Suppressor macrophage treated with lipopolysaccharide for 1 hour (primary cell): ENCODE measurements at places on chromosomes 7 and 10.
A peak's percentile ranks its signal among the peaks of the same experiment; 100 is the strongest.

- no peak for DNase-seq
Observed at GRCh38 chr10:13308096-13308495, 8.2 kb upstream of the PHYH start.

DNA sequence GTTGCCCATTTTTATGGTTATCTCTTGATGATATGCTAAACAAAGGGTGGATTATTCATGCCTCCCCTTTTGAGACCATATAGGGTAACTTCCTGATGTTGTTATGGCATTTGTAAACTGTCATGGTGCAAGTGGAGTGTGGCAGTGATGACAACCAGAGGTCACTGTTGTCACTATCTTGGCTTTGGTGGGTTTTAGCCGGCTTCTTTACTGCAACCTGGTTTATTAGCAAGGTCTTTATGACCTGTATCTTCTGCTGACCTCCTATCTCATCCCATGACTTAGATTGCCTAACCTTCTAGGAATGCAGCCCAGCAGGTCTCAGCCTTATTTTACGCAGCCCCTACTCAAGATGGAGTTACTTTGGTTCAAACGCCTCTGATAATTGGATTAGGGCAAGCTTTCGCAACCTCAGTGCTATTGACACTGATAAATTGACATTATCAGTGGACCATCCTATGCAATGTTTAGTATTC is 36.9 kb downstream of the BAG3 start:
- DNase-seq = no peak

- no peak for DNase-seq
Observed at GRCh38 chr10:104732222-104732621, 91.1 kb downstream of the SORCS3 start.

DNA sequence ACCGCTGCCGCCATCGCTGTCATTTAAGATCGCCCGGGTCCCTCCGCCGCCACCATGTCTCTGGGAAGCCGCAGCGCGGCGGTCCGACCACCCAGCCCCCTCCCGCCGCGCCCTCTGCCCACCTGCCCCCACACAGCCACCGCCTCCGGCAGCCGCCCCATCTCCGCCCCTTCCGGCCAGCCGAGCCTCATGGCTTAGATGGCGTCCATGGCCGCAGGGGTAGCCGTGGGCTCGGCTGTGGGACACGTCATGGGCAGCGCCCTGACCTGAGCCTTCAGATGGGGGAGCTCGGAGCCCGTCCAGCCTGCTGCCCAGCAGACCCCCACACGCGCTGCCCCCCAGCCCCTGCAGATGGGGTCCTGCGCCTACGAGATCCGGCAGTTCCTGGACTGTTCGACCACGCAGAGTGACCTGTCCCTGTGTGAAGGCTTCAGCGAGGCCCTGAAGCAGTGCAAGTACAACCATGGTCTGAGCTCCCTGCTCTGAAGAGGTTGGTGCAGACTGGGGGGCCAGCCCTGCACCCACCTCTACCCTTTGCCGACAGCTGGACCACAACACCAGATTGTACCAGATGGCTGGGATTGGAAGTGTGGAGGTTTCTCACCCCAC is 38.0 kb upstream of the TARP start:
- peak; percentile 77 for DNase-seq

- DNase-seq = no peak
Observed at GRCh38 chr7:36404639-36405408, 15.2 kb downstream of the ANLN start.

- DNase-seq = peak; percentile 16
Observed at GRCh38 chr10:80144067-80144695, 11.7 kb downstream of the PLAC9 start.

- peak; percentile 76 for DNase-seq
Observed at GRCh38 chr7:43872406-43873110, 3.2 kb upstream of the MRPS24 start.

DNA sequence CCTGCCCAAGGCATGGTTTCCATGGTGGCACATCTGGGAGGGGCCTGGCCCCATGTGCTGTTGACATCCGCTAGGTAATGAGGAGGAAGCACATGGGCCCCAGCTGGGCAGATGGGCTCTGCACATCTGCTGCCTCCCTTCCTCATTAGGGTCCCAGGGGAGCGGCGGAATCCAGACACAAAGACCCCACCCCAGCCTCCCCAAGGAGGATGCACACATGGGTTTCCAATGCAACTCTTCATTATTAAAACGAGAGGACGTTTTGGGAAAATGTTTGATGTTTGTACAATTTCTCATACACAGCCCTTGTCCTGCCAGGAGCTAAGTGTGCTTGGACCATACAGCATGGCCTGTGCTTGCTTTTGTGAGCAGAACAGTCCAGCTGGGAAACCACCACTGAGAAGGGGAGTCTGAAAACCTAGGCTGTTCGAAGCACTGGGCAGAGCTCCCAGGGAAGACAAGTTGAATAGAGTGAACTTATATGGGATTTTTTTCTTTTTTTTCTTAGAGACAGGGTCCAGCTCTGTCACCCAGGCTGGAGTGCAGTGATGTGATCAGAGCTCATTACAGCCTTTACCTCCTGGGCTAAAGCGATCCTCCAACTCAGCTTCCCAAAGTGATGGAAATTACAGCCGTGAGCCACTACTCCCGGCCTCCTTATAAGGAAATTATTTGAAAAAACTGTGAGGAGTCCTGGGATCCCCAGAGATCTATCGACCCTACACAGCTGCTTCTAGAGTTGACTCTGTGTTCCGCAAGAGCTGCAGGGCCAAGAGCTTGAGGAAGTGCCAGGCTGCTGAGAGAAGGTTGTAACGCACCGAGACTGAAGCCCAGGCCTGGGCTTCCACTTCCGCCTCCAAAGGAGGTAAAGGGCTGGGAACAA is 23.4 kb downstream of the FAM107B start:
- DNase-seq = peak; percentile 68

GRCh38 chr7:99132595-99133321 is 11.2 kb downstream of the SMURF1 start:
- DNase-seq = peak; percentile 39

- DNase-seq = no peak
Observed at GRCh38 chr10:10777279-10777678, 240.4 kb upstream of the CELF2 start.

DNA sequence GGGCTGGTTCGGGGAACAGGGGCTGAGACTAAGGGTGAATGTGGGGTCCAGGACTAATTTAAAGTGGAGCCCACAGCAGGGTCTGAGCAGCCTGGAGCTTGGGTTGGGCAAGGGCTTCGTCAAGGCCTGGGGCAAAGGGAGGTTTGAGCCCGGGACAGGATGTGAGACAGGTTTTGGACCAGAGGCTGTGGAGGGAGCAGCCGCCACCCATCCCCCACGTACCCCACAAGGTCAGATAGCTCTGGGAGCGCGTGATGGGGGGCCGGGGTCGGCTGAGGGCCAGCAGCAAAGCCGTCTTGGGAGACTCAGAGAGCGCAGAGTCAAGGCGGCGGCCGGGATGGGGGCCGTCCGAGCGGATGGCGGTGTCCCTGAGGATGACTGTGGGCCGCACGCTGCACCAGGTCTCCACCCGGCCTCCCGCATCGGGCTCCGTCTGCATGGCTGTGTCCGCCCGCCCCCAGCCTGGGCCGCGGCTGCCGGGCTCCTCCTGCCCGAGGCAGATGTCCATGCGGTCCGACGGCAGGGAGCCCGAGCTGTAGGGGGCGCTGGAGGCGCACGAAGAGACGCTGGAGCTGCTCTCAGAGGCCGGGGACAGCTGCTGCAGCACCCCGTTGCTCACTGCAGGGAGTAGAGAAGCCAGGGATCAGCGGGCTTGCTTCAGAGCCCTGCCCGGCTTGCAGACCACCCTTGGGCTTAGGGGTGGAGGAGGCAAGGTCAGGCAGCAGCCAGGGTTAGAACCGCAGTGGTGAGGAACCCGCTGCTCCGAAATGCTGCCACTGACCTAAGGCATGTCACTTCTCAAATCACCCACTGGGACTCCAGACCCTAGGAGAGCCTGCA is 12.1 kb downstream of the PDZD7 start:
- peak; percentile 87 for DNase-seq

DNA sequence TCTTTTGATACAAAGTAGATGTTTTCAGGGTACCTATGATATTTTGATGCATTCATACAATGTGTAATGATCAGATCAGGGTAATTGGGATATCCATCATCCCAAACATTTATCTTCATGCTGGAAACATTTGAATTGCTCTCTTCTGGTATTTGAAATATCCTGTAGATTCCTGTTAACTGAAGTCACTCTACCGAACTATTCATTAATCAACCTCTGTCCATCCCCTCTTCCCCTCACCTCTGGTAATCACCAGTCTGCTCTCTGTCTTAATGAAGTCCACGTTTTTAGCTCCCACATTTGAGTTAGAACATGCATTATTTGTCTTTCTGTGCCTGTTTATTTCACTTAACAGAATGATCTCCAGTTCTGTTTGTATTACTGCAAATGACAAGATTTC is 11.3 kb downstream of the MTG1 start:
- no peak for DNase-seq

GRCh38 chr7:108459922-108460551 is 3.8 kb upstream of the NRCAM start:
- DNase-seq = peak; percentile 26

GRCh38 chr7:1219498-1219897 is 13.2 kb upstream of the UNCX start:
- no peak for DNase-seq

GRCh38 chr7:51222916-51223315 is 93.7 kb downstream of the COBL start:
- no peak for DNase-seq

- peak; percentile 74 for DNase-seq
Observed at GRCh38 chr10:35413985-35414861, 77.9 kb downstream of the CCNY start.

GRCh38 chr7:156661637-156662036 is 21.1 kb downstream of the RNF32 start:
- DNase-seq = no peak

DNA sequence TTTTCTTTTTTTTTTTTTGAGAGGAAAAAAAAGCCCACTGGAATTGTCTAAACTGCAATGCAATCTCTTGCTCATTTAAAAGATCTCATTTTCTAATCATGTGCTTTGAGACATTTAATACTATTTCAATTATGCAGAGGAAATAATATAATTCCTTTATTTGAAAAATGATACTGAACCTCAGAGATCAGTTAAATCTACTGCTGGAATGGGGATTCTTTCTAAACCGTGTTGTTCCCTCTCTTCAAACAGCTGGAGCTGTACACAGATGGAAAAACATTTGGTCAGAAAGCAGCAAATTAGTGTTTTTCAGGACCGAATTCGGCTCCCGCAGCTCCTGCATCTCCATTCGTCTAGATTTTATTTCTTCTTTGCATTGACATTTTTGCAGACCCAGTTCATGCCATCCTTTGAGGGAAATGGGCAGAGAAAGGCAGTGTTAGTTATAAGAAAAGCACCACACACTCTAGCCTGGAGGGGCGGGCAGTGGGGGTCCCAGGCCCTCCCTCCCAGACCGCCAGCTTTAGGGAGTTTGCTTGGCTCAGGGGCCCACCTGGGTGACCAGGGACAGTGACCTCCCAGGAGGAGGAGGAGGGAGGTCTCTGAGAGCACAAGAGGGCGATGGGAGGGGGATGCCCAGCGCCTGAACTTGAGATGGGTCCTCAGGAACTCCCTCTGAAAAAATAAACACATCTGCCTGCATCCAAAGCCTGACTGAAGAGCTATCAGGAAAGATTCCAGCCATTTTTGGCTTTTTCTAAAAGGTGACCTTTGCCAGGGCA is 32.4 kb downstream of the TRIM8 start:
- DNase-seq = no peak

- no peak for DNase-seq
Observed at GRCh38 chr10:36221101-36221500, 579.0 kb upstream of the FZD8 start.

GRCh38 chr10:75738924-75739323 is 307.5 kb downstream of the LRMDA start:
- no peak for DNase-seq

- no peak for DNase-seq
Observed at GRCh38 chr10:17831896-17832295, 22.7 kb downstream of the MRC1 start.

DNA sequence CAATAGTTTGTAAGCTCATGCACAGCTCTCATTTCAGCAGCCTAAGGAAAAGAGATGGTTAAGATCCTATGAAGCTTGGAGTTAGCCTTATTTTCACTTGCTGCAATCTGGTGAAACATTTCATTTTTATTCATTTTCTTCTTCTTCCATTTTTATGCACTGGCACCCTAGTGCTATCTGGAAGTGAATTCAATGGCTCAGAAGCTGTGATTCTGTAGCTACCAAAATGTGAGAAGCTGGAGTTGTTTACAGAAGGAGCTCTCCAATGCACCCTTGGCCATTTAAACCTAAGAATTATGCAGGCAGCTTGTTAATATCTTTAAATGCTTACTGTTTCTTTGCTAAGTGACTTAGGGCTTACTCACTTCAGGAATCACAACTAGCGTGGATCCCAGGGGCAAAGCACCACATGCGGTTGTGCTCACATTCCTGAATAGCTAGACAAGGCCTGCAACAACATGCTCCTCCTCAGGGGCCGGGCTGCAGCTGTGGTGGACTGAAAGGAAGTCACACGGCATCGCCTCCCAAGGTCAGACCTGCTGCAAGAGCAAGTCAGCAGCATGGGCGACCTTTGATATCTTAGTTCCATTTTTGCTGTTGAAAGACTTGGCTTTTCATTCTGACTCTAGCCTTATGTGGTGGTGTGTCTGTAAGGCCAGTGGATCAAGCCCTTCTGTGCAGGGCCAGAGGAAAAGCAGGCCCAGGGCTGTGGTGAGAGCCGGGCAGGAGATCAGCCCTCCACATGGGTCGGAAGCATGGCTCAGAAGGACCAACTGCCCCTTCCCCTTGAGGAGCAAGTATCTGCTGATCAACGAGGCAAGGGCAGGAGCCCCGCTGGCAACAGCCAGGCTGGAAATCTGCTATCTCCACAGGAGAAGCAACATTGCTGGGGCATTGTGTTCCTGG is 91.9 kb upstream of the MBL2 start:
- DNase-seq = no peak

DNA sequence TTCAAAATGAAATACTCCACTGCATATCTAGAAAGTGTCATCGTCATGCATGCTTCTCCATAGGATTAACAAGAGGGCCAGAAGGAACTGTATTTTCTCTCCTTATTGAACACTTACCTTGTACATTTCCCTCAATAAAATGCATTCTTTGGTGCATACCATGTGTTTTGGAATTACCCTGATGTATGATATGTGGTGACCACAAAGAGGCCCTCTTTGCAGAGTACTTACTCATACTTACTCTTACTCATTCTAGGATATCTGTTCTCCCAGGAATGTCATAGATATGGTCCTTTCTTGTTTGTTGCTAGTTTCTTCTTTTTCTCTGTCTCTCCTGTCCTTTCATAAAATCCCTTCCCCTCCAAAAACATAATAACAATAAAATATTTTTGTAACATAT is 1087.1 kb upstream of the POT1 start:
- DNase-seq = no peak

GRCh38 chr7:12178317-12178716 is 32.8 kb upstream of the TMEM106B start:
- DNase-seq = no peak

GRCh38 chr10:113078282-113078907 is 128.3 kb downstream of the TCF7L2 start:
- DNase-seq = no peak
